ENCODE measurements at places on chromosomes 12 and 14.

DNA sequence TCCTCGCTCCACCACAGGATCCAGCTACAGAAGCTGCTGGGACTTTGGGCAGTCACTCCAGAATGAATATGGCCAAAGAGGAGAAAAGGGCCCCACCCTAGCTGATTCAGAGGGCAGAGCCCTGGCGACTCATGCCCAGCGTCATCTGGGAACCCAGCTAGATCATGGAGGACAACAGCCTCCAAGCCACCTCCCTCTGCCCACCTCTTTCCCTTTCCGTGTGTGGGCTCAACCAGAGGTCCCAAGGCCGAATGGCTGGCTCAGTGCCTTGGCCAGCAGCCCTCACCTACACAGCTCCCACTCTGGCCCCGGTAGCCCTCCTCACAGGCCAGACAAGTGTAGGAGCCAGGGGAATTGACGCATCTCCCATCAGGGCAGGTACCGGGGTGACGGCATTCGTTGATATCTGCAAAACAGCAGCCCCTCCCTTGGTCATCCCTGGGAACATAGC lies 17.4 kb downstream of the ISCA2 start:
- DNase-seq: no peak

- no peak for DNase-seq
These were observed 52.5 kb downstream of the GALNT9 start for GRCh38 chr12:132276827-132277373.

DNA sequence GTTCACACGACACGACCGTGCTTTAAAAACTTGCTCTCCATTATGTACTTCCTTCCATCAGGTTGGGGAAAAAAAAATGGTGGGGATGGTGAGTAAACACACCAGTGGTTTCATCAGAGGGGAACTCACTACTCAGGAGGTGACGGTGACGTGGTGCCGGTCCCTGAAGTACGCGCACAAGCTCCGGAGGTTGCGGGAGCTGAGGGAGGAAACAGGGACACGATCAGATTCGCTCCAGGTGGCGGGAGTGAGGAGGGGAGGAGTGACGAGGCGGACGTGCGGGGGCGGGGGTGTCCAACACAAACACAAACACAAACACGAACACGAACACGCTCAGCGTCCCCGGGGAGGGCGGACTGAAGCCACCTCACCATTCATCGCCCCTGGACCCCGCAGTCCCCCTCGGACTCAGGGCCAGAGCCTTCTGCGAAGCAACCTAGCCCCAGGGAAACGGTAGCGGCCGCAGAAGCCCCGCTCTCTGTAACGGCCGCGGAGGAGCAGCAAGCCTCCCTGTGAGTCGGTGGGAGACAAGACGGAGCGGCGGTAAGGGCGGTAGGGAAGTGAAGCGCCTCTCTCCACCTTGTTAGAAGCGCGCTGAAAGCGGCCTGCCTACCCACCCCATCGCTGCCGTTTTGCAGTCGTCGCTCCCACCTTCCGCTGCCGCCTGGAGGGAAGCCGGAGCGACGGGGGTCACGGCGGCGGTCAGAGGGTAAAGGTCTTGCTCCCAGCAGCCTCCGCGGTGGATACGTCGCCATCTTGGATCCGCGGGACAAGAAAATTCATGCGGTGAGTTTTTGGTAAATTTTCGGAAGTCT lies at the start of gene CNOT2:
Gene CNOT2 (plus strand): TSS at position 739 of the 815 bp plus-strand sequence. CDS start 34,794 bp downstream, outside the sequence.
- DNase-seq: peak; percentile 25

GRCh38 chr14:49774106-49774505 lies 6.2 kb downstream of the KLHDC2 start:
- no peak for DNase-seq

- DNase-seq: no peak
These were observed 557.7 kb downstream of the FSCB start for GRCh38 chr14:43949400-43949799.

DNA sequence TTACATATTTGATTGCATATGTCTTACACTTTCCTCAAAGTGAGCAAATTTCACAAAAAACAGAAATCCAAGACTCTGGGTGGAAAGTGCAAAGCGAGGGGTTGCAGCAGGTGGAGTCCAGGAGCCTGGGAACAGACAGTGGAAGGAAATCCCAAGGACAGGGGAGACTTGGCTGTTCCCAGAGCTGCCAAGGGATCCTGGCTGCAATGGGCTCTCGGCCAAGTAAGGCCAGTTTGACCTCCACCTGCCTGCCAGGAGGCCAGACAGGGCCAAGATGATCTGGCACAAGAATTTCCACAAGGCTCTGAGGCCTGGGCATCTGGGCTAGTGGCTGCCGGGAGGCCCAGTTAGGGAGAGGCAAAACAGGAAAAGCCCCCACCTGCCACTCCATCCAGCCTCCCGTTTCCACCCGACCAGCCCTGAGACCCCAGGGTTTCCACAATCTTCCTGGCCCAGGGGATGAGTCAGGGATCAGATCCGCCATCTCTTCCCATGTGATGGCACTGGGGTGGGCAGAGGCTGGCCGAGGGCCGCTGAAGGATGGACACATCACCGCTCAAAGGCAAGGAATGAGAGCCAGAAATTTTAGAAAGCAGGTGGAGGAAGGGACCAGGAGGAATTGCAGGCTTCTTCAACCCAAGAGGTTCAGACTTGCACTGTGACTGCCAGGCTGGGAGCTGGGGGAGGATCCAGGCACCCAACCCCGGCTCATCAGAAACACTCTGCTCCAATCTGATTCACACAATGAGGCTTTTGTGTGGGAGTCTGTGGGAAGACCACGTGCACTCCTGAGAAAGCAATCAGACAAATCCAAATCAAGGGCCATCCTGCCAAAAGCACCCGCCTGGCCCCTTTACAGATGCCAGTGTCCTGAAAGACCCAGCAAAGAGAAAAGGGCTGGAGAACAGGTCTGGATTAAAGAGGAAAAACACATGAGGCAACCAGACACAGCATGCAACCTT lies 16.3 kb downstream of the SCARB1 start:
- no peak for DNase-seq

DNA sequence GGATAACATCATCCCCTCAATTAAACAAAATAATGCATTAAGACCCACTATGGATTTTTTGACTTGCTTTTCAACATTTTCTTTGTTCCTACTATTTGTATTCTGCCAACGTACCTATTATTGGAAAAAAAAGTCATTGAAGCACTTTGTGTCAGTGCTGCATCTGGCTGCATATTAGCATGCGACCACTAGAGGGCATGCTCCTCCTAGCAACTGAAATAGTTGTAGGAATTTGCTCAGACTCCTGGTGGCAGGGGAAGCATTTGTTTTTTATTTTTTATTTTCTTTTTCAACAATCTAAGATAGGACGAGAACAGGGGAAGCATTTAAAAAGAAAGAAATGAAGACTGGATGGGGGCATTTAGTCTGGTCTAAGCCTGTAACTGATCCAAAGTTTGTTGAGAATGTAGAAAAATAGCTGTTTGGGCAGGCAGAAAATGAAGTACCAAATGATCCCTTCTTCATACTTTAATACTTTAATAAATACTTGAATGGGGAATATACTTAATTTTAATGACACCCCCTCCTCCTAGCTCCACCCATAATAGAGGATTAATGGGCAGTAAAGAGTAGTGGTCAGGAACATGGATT lies 14.5 kb upstream of the CLEC4A start:
- DNase-seq: peak; percentile 45

DNA sequence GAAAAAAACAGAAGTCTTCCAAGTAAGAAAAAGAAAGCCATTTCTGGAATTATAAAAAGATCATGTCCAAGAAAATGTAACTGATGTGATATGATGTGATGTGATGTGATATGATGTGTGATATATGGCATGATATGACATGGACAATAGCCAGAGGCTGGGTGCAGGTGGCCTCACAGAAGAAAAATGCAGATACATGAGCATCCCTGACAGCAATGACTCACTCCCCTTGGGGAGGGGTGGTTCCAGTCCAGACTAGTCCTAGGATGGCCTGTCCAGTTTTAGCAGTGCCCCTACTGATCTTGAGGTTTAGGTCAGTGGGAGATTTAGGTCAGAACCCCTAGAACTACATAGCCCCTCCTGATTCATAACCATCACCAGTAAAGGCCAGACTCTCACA lies 3.5 kb upstream of the RHOJ start:
- no peak for DNase-seq

- no peak for DNase-seq
These were observed 5.3 kb downstream of the COX16 start for GRCh38 chr14:70354204-70354603.

- no peak for DNase-seq
These were observed 349.3 kb downstream of the DIO2 start for GRCh38 chr14:79862045-79862444.

DNA sequence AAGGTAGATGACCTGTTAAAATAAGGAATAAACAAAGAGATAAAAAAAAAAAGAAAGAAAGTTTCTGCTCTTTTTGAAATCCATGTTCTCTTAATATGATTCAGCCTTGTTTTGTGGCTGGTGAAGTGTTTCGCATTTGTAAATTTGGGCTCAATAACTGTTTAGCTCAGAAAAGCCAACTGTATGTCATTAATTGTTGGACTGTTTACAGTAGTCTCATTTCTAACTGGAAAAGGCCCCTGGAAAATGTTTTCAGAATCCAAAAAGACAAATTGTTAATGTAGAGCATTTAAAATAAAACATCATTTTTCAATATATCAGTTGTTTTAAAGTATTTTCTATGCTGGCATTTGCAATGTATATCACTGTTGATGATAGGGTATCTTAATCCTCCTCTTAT lies 47.4 kb upstream of the DYRK2 start:
- no peak for DNase-seq

All from GM19239 (cell line).